ENCODE measurements at places on chromosomes 12 and 14. TPM values are rescaled to one million over a fixed set of nuclear protein-coding genes. Genes with fewer than 3 reads are reported as not detected.

PMCH gene
- polyA plus RNA-seq, result 0.45 TPM

APPL2 gene
- polyA plus RNA-seq, result 101 TPM

SLC24A4 gene
- 0.59 TPM for polyA plus RNA-seq

ITPK1 gene
- 33.0 TPM for polyA plus RNA-seq

VDR gene
- 4.7 TPM for polyA plus RNA-seq

PTPRR gene
- polyA plus RNA-seq, result 0.66 TPM

GON7 gene
- polyA plus RNA-seq, result 18.6 TPM

TAS2R9 gene
- polyA plus RNA-seq, result not detected

ANKRD13A gene
- polyA plus RNA-seq, result 54.6 TPM

RTL1 gene
- 0.15 TPM for polyA plus RNA-seq

TSPAN11 gene
- polyA plus RNA-seq, result 5.7 TPM

LRR1 gene
- polyA plus RNA-seq, result 10.4 TPM

CCDC175 gene
- 0.54 TPM for polyA plus RNA-seq

HOXC12 gene
- not detected for polyA plus RNA-seq

CTDSP2 gene
- polyA plus RNA-seq, result 237 TPM

NKX2-1 gene
- polyA plus RNA-seq, result not detected

ART4 gene
- 0.34 TPM for polyA plus RNA-seq
